ENCODE measurements at places on chromosomes 3 and 15.

GRCh38 chr15:62994439-62994838, 48.1 kb upstream of the TPM1 start:
- DNase-seq, result no peak

DNA sequence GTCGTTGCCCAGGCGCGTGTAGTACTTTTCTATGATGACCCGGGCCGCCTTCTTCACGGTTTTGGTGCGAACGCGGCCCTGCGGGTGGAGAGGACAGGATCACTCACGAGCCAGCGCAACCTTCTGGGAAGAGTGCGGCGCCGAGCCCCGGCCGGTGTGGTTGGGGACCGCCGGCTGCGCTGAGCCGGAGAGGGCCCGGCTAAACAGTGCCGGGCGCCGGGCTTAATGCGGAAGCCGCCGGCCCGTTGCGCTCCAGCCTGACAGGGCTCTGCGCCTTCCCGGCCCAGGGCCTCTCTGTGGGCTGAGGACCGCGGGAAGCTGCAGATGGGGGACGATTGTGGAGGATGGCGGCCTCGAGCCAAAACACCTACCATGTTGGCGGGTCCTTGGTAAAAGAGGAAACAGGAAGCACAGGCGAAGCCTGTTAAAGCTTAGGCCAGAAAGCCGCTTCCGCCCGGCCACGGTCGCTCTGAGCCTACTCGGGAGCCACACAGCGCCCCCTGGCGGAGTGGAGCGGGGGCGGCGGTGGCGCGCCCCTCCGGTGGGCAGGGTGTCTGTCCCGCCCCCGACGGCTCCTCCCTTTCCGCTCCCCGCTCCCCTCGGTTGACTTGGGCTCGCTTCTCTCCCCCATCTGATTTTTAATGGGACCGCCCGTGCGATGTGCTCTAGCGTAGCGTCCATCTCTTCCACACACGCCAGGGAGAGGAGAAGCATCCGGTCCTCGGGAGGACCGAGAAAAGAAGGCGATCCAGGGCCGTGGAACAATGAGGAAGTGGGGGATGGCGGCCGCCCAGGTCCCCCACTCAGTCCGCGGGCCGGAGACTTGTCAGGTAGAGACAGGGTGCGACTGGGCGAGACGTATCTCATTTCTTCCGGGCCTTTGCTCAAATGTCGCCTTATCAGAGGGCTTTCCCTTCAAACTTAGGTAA, at the start of gene RPS17:
Gene RPS17, minus strand, starts transcription at position 403 of the 929 bp plus-strand sequence. Its CDS starts 29 bp downstream, at position 374.
- peak; percentile 99 for DNase-seq

DNA sequence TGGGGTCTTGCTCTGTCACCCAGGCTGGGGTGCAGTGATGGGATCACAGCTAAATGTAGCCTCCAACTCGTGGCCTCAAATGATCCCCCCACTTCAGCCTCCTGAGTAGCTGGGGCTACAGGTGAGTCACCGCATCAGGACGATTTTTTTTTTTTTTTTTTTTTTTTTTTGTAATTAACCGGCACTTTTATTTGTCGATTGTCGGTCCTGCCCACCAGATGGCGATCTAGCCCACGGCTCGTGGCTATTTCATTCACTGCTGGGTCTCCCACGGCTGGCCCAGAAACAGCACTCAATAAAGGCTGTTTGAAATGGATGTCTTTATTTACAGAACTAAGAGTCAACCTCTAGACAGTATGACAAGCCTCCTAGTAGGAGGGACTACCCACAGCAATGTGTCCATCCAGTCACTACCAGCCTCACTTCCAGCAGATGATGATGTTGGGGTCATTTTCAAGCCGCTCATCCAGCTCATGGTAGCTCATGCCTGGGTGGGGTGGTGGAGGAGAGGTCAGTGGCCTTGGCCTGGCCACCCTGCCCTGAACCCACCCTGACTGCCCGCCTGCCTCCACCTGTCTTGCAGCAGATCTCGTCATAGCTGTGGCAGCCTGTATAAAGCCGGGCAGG, 1.8 kb upstream of the ZMYND10 start:
- DNase-seq, result no peak

GRCh38 chr15:73708691-73709090, 24.5 kb downstream of the CD276 start:
- no peak for DNase-seq

GRCh38 chr3:166498446-166498845, 661.2 kb upstream of the BCHE start:
- no peak for DNase-seq

DNA sequence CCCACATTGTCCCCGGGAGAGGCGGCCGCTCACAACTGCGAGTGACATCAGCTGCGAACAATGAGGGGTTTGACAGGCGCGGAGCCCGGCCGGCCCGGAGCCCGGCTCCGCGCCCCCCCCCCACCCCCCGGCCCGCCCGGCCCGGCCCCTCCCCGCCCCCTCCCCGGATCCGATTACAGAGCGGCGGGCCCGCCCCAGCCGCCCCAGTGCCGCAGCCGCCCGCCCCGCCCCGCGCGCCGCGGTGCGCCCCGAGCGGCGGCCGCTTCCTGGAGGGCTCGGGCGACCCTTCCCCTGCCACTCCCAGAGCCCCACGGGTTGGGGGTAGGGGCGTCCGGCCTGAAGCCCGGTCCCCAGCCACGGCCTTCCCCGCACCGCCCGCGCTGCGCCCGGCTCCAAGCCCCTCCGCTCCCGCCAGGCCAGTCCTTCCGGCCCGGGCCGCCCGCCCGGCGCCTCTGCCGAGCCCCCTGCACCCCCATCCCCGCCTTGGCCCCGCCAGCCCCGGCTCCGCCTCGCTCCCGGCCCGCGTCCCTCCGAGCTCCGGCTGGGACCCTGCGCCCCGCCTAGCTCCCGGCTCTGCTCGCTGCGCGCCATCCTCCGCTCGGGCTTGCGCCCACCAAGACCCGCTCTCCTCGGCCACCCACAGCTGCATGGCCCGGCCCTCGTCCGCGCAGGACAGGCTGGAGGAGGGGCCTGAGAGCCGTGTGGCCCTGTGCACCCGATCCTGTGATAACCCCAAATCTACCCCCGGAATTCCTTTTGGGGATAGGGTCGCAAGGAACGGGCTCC, at the start of gene PCBP4:
Gene PCBP4, minus strand, starts transcription at position 71 of the 786 bp plus-strand sequence. CDS start 6,214 bp downstream, outside the sequence.
- DNase-seq, result no peak

GRCh38 chr15:45402162-45402954, 24.0 kb upstream of the GATM start:
- peak; percentile 100 for DNase-seq

DNA sequence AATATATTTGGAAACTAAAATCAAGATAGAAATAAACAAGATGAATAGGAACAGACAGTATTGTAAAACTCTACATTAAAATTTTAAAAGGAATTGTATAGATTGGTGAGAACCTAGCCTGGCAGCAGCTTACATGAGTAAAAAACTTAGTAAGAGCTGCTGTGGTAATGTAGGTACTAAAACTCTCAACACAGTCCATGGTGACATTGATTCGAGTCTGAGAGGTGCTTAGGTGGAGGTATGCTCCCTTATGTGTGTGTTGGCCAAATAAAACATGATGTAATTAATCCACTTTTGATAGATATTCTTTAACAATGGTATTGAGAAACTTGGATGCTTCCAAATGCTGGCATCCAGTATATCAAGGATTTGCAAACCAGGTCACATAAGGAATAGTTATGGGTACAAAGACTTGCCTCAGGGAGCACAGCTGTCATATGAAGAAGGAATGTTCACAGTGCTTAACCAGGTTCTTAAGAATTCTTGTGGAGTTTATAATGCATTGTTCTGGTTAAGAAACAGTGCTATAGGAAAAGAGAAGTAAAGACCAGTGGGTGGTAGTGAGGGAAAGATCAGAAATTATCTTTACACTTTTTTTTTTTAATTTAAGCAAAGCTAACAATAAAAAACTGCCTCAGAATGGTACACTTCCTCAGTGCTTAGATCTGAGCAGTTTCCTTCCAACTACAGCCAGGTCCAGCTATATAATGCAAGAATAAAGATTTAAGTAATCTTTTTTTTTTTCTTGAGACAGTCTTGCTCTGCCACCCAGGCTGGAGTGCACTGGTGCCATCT, 24.6 kb upstream of the IL20RB start:
- no peak for DNase-seq

DNA sequence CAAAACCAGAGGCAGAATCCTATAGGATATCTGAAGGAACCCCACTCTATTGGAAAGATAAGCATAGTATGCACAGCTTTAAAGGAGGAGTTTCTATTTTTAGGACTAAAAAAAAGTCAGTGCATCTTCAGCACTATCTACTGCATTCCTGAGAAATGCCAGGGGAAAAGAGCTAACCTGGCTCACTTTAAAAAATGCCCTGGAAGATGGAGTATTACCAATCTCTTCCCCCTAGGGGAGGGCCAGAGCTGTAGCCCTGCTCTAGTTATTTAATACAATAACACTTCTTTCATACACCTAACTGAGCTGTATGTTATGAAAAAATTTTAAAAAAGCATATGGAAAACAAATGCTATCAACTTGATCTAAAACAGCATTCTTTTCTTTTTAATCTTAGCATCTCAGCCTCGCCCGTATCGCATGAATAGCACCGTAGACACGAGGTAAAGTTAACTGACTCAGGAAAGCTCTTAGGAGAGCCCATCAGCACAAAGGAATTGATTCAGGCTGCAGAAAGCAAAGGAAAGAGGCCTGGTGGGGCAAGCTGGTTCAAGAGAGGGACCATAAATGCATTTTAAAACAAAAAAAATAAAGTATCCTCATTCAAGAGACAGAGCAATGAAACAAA, 50.2 kb downstream of the TGM4 start:
- no peak for DNase-seq

- no peak for DNase-seq
Observed at GRCh38 chr3:124691599-124691998, 38.7 kb upstream of the UMPS start.

GRCh38 chr3:136818191-136818768, 646 bp upstream of the SLC35G2 start:
- peak; percentile 17 for DNase-seq

- no peak for DNase-seq
Observed at GRCh38 chr15:68502398-68502901, 70.5 kb upstream of the ITGA11 start.

DNA sequence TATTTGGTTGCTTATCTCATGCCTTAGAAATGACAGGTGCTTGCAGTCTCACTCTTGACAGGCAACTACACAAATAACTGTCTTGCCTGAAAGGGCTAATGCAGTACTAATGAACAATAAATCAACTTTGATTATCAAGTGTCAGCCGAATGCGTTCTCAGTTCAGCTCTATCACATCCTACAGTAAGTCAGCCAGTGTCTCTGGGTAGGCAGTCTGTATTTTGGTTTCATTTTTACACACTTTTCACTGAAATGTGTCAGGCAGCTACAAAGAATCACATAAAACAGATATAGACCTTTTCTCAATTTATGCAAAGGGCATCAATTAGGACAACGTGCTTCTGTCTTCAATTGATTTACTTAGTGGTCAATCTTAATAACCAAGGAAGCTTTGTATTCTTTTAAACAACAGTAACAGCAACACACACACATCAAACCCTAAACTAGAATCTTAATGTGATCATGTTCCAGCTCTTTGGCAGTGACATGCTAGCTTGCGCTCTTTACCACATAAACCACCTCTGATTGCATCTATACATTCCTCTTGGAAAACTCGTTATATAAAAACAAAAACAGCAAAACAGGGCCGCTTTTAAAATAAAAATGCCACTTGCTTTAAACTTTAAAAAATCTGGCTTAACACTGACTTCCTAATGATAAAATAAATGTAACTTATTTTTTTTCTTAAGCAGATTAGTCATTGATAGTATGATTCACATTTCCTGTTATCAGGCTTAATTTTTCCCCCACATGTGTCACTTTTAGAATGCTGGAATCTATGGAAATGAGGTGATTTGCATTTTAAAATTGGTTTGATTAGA, 520.4 kb downstream of the FOXP1 start:
- DNase-seq, result peak; percentile 22

DNA sequence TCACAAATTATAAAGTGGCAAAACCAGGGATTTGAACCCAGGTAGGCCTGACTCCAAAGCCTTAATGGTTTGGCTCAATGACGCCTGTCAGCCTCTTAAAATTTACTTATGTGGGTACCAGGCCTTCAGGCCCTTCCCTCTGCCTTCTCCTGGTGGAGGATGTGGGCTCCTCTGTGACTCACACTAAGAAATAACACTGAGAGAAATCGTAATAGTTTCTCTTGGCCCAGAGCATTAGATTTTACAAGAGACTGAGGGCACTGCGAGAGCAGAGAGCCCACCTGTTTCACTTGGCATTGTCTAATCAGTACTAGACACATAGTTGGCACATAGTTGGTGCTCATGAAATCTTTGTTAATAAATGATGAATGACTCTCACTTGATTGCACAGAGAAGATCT, 505.2 kb downstream of the SHQ1 start:
- DNase-seq, result no peak

GRCh38 chr15:100426937-100427336, 85.2 kb upstream of the ADAMTS17 start:
- no peak for DNase-seq

- DNase-seq, result no peak
Observed at GRCh38 chr15:38941399-38941953, 376.9 kb upstream of the RASGRP1 start.

DNA sequence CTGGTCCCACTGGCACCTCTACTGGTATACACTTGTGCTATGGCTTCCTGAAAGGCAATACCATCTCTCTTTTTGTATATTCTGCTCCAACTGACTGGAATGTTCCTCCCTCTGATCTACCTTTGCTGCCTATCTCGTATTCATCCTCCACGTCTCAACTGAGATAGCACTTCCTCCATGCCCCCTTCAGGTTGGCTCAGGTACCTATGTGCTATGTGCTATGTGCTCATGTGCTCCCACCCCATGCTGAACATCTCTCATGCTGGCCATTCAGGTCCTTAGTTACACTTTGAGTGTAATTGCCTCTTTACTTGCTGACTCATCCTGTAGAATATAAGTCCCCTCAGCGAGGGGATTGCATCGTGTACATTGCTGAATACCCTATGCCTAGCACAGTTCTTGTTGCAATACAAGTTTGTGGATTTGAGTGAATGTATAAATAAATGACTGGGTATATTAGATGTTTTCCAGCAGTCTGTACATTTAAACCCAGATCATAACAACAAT, 156.9 kb downstream of the SOX2 start:
- no peak for DNase-seq

GRCh38 chr3:187804745-187805121, 59.5 kb upstream of the BCL6 start:
- no peak for DNase-seq

- peak; percentile 5 for DNase-seq
Observed at GRCh38 chr3:173135059-173135458, 6.0 kb downstream of the SPATA16 start.

GRCh38 chr3:132145833-132146232, 111.0 kb upstream of the CPNE4 start:
- no peak for DNase-seq

DNA sequence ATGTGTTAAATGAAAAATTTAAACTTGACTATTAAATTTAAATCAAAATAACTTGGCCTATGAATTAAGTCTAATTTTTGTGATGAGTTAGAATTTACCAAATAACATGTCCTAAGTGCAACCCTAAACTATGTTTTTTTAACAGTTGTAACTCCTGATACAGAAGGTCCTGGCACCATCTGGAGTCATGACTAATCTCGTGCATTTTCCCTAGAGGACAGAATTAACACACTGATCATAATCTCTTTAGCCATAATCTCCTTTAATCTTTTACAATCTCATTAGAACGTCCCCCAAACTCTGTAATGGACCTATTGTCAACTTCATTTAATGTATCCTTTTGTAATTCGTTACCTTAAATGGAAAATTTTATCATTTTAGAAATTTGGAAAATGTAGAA, 100.6 kb downstream of the SUCNR1 start:
- no peak for DNase-seq

- no peak for DNase-seq
Observed at GRCh38 chr15:71698742-71699141, 111.6 kb upstream of the NR2E3 start.

Measured in RWPE1 (cell line).